Thyroid gland (tissue), 4 donors: ENCODE measurements at places on chromosomes 12 and 14. TPM values are rescaled to one million over a fixed set of nuclear protein-coding genes. Genes with fewer than 3 reads are reported as not detected.

DNA sequence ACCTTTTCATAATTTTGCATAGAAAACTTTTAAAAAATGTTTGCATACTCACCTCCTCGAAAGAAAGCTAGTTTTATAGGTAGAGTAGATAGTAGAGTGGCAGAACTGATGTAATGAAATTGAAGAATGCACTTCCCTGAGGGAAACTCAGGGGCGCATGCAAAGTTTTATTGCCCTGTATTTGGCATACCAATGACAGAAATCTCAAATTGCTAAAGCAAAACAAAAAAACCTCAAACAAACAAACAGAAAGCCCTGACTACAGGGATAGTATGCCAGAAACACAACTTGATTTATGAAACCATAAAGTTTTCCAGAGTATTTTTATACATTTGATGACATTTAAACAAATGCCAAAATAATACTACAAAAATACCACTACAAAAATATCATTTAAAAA lies 1.8 kb downstream of the RASSF9 start:
- DNase-seq = no peak

DNA sequence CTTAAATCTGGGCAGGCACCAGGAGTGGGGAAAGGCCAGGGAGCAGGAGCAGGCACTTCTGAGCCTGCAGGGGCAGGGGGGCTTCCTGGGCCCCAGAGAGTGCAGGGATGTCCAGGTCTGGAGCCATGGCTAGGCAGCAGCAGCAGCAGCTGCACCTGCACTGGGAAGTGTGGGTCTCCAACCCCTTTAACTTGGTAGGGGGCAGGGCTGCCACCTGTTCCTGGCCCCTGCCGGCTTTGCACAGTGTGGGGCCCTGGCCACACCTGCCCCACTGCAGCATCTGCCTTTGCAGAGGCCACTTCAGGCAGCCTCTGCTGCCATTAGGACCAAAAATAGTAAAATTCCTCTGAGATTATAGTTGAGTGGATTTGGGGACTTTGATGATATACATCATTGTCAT lies 138.5 kb downstream of the SLC16A7 start:
- no peak for DNase-seq

DNA sequence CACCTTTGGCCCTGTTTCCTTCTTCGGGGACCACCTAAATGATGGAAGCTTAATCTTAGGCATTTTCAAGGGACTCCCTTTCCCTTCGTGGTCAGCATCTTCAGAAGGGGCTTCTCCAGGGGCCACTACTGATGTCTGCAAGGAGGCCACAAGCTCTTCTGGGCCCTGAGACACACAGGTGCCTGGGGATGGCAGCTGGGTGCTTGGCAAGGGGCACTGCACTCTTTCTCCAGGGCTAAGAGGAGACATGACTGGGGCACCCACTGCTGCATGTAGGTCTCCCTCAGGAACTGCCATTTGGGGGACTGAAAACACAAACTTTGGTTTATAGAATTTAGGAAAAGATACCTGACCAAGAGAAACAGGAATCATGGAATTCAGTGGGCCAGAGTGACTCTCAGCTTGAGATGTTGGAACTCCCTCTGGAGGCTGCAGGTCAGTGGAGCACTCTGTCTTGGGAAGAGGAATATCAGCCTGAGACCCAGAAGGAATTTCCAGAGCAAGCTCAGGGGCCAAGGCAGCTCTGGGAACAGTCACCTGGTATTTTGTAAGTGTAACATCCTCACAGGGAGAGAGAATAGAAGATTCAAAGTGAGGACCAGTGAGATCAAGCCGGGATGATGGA lies 16.0 kb downstream of the PLD4 start:
- DNase-seq = no peak

DNA sequence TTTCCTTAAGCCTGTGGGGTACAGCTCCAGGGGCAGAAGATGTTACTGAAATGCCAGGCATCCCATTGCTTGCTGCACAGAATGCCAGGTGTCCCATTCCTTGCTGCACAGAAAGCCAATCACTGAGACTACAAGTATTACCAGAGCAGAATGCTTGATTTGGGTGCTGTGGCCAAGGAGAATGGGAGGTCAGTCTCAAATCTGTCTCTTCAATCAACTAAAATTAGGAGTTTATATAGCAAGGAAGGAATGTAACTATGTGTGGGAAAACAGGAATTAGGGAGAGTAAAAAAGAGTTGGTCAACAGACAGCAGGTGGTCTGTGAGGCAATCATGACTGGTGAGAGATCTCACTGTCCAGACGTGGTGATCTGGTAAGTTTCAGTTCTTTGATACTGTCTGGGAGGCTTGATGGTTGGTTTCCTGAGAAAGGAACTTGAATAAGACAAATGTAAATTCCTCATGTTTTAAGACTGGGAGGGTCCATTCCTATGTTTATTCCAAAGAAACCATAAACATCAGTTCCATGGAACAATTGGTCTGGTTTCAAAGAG lies 31.2 kb upstream of the VASH1 start:
- DNase-seq = no peak

GRCh38 chr12:29224572-29224971 lies 75.5 kb downstream of the FAR2 start:
- no peak for DNase-seq

DNA sequence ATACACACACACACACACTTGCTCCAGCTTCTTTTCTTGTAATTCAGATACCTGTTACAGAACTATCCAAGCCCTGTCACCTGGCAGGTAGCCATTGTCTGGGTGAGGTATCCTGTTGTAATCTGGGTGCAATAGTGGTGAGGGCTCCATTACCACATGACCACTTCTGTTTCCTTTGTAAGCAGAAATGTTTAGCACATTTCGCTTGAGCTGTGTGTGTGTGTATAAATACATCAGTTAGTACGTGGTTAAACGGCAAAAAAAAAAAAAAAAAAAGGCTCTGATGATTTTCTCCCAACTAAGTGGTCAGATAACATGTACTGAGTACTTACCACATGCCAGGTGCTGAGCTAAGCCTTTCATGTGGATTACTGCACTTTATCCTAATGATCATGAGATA lies 129.3 kb upstream of the SSTR1 start:
- peak; percentile 26 for DNase-seq

DNA sequence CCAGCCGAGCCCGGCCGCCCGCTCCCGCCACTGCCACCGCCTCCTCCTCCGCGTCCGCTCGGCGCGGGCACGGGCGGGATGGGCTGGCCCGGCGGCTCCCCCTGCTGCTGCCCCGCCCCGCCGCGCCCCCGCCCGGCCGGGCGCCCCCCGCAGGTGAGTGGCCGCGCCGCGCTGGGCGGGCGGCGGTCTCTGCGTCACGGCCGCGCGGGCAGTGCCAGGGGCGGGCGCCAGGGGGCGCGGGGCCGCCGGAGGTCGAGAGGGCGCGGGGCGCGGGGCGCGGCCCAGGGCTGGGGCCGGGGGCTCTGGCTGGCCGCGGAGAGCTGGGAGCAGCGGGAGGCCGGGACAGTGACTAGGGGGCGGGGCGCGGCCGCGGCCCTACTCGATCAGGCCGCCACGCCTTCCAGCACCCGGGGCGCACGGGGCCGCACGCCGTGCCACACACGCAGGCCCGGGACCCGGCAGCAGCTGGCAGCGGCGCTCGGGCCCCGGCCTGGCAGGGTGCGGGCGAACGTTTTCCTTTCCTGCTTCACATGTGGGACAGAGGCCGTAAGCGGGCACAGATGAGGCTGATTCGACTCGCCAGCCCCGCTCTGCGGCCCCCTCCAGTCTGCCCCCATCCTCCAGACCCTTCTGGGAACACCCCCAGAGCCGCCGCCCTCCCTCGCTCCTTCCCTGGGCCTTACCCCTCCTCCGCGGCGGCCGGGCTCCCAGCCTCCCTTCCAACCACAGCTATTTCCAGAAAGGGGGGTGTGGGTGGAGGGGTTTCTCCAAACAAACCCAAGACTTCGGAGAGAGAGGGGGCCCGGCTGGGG lies 2.4 kb upstream of the TNS2 start:
- DNase-seq = peak; percentile 84

- no peak for DNase-seq
Observed at GRCh38 chr12:88172844-88173407, 30.8 kb downstream of the TMTC3 start.

DNA sequence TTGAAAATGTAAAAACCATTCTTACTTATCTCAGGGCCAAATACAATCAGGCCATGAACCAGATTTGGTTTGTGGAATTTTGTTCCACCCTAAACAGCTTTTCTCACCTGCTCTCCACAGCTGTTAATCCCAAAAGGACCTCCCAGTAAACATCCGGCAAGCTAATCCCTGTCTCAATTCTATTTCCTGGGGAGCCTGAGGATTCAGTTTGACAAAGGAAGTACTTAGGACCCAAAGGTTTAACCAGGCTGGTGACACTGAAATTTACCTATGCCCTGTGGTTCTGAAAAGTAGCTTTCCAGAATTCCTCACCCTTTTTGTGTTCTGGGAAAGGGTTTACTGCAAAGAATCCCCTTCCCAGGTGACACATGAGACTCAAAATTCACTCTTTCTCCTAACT lies 15.0 kb downstream of the CAPZA3 start:
- DNase-seq = no peak

GRCh38 chr12:123095078-123095881 lies 55.6 kb downstream of the PITPNM2 start:
- DNase-seq = no peak

DNA sequence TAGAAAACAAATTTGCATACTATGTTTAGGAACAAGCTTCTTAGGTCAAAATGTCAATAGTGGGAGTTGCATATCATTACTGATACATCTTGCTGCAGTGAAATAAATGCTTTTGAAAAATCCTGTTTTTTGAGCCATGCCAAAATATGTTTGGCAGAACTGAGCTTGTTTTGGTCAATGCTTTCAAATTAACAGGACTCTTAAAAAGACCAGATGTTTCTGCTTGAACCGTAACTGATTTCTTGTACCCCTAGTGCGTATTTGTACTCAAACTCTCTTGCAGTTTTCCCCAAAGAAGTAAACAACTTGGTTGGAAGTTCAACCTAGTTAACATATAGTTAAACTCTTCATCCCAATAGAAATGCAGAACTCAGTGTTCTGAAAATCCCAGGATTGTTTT lies 3.4 kb downstream of the TRHDE start:
- no peak for DNase-seq

GRCh38 chr12:91892081-91892855 lies 253.4 kb downstream of the BTG1 start:
- DNase-seq = no peak

DNA sequence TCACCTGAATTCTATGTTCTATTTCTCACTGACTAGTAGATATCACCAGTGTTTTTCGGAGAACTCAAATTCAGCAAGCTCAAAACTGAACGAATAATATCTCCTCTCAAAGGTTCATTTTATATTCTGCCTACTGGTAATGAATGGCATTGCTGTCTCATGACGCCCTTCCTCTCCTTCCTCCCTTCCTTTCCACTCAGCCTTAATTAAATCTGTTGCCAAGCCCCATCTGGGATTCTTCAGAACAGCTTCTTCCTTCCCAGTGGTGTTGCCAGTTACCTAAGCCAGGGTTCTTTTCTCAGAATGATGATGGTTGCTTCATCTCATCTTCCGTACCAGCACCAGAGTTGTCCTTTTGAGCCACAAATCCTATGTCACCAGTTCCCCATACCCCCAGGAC lies 143.2 kb downstream of the SYNE2 start:
- no peak for DNase-seq

GRCh38 chr12:132872073-132872855 lies 15.1 kb downstream of the CHFR start:
- DNase-seq = no peak

DNA sequence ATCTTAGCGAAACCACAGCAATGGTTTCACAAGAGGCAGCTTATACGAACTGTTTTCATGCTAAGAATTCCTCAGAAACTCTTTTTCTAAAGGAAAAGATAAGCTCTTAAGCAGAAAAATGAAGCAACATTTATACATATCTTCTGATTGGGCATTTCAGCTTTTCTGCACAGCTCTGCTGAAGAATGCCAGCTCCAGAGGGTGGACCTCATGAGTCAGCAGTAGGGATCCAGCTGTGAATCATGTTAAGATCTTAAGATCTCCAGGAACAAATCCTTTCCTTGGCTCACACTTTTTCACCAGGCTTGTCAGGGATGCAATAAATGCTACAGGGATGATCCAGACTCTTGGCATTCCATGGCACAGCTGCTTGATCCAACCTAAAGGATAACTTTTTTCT lies 477.1 kb upstream of the CCDC196 start:
- DNase-seq = no peak

- DNase-seq = no peak
Observed at GRCh38 chr12:123145211-123145610, 5.7 kb downstream of the PITPNM2 start.

DNA sequence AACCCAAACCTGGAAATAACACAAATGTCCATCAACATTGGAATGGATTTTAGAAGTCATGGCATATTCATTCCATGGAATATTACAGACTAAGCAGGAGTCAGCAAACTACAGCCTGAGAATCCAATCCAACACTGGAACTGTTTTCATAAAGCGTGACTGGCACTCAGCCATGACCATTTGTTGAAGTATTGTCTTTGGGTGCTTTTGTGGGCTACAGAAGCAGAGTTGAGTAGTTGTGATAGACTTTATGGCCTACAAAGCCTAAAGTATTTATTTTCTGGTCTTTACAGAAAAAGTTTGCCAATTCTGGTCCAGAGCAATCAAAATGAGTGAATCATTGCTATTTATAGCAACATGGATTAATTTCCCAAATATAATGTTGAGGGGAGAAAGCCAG lies 34.5 kb upstream of the FRS2 start:
- DNase-seq = peak; percentile 63

- DNase-seq = no peak
Observed at GRCh38 chr14:51294951-51295525, 55.0 kb downstream of the TMX1 start.

GRCh38 chr12:41051954-41052353 lies 136.2 kb upstream of the PDZRN4 start:
- no peak for DNase-seq

DNA sequence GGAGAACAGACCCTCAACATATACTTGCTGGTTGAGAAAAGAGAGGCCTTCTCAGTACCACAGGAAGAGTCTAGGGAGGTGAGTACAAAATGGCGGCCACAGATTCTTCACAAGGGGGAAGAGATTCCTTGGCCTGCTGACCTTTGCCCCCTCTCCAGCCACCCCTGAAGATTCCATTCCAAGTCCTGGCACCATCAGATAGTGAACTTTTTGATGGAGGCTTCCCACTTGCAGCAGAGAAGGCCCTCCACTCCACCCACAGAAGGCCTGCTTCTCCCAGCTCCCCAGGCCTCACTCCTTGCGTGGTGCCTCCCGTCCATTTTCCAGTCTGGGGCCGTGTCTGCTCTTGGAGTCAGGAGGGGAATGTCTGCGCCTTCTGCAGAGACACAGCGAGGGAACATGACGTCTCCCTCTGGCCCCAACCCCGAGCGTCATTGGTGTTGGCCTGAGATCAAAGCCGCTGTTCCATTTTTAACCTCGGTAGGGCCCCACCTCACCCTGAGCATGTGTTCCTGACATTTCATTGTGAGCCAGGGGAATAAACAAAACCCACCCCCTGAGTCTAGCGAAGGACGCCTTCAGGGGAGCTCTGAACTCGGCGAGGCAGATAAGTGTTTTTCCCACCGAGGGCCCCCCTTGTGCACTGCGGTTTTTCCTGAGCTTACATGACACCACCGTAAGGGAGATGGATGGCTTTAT lies 268.7 kb upstream of the TBX3 start:
- DNase-seq = no peak

GRCh38 chr12:130713581-130713991 lies 2.5 kb downstream of the RIMBP2 start:
- DNase-seq = peak; percentile 47

Gene OVCH1
- 0.22 TPM for total RNA-seq

Gene CNTN1
- total RNA-seq = 2.7 TPM

Gene ZNF891
- total RNA-seq = 6.3 TPM

Gene CD27
- total RNA-seq = 3.0 TPM

Gene DLK1
- total RNA-seq = not detected

Gene UNC79
- total RNA-seq = 0.29 TPM

Gene C12orf56
- not detected for total RNA-seq

Gene JAG2
- 3.9 TPM for total RNA-seq

Gene SMIM41
- 0.67 TPM for total RNA-seq

Gene C12orf50
- total RNA-seq = not detected

Gene RNASE11
- not detected for total RNA-seq

Gene JPH4
- not detected for total RNA-seq

Gene USP44
- total RNA-seq = 5.0 TPM
